PC-3 (cell line): ENCODE measurements at places on chromosomes 16 and 17. TPM values are rescaled to one million over a fixed set of nuclear protein-coding genes. Genes with fewer than 3 reads are reported as not detected.

Gene RBL2
- 13.8 and 14.2 TPM in 2 replicates for total RNA-seq

- no peaks in the 10 kb centered on the region for H3K27me3 ChIP-seq
- DNase-seq: no peak
- peaks cover 7% of the 10 kb centered on the region for H3K36me3 ChIP-seq
- H3K4me3 ChIP-seq: no peak overlapping the region
- H3K27ac ChIP-seq: no peak overlapping the region
- no peaks in the 10 kb centered on the region; the same call in 1 of the 2 replicates for H3K4me1 ChIP-seq
Measured at GRCh38 chr16:4667203-4667963, 26.0 kb upstream of the NUDT16L1 start.

Gene SLC4A1
- total RNA-seq: not detected in 2 replicates

DNA sequence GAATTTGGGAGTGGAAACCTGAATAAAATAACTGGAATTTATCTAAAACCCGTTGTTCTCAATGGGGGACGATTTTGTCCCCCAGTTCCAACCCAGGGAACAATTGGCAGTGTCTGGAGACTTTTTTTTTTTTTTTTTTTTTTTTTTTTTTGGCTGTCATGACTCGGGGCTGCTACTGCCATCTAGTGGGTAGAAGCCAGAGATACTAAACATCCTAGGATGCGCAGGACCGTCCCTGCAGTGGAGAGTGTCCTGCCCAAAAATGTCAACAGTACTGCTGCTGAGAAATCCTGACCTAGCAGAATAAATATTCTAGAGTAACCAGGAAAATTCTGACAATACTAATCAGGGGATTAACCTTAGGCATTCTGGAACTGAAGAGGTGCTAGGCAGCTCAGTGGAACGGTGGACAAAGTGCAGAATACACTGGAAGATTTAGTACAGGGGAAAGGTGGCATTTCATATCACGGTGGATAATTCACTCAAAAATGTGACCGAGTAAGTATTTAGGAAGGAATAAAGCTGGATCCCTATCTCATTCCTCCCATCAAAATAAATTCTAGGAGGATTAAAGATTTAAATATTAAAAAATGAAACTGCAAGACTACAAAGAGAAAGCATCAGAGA lies 107.6 kb downstream of the SPECC1 start:
- H3K36me3 ChIP-seq: no peaks in the 10 kb centered on the region
- no peak overlapping the region for H3K27ac ChIP-seq
- peak; percentile 76 for DNase-seq
- H3K4me3 ChIP-seq: no peak overlapping the region

GRCh38 chr17:55177855-55178217 lies 86.9 kb upstream of the HLF start:
- no peaks in the 10 kb centered on the region for H3K36me3 ChIP-seq
- no peak for DNase-seq
- no peak overlapping the region for H3K27ac ChIP-seq
- no peak overlapping the region for H3K4me3 ChIP-seq
- 0 out of 2 replicates have a peak, but pooled peaks cover 5% of the 10 kb centered on the region for H3K4me1 ChIP-seq

Gene ITGB4
- total RNA-seq: 273 and 362 TPM in 2 replicates

GRCh38 chr17:32695864-32696263 lies 181.1 kb downstream of the MYO1D start:
- no peak for DNase-seq
- H3K4me1 ChIP-seq: peaks cover 5% of the 10 kb centered on the region; the same call in 1 of the 2 replicates

Gene CA7
- not detected in 2 replicates for total RNA-seq

Gene LRRC37A
- 1.1 and 2.4 TPM in 2 replicates for total RNA-seq

Gene EME1
- 20.0 and 28.0 TPM in 2 replicates for total RNA-seq

Gene COPS3
- total RNA-seq: 178 and 205 TPM in 2 replicates

Gene RNU2-1
- not detected in 2 replicates for total RNA-seq

Gene FOXL1
- total RNA-seq: 8.1 and 10.9 TPM in 2 replicates

GRCh38 chr17:29615048-29615385 lies 7.7 kb downstream of the CORO6 start:
- H3K36me3 ChIP-seq: no peaks in the 10 kb centered on the region
- no peak for DNase-seq
- H3K4me1 ChIP-seq: peaks cover 19% of the 10 kb centered on the region
- H3K27me3 ChIP-seq: no peaks in the 10 kb centered on the region

GRCh38 chr17:3590231-3590630 lies 19.0 kb downstream of the TRPV1 start:
- no peak overlapping the region for H3K4me3 ChIP-seq
- no peak overlapping the region for H3K27ac ChIP-seq
- H3K4me1 ChIP-seq: peaks cover 11% of the 10 kb centered on the region

Gene SLC38A8
- not detected in 2 replicates for total RNA-seq

DNA sequence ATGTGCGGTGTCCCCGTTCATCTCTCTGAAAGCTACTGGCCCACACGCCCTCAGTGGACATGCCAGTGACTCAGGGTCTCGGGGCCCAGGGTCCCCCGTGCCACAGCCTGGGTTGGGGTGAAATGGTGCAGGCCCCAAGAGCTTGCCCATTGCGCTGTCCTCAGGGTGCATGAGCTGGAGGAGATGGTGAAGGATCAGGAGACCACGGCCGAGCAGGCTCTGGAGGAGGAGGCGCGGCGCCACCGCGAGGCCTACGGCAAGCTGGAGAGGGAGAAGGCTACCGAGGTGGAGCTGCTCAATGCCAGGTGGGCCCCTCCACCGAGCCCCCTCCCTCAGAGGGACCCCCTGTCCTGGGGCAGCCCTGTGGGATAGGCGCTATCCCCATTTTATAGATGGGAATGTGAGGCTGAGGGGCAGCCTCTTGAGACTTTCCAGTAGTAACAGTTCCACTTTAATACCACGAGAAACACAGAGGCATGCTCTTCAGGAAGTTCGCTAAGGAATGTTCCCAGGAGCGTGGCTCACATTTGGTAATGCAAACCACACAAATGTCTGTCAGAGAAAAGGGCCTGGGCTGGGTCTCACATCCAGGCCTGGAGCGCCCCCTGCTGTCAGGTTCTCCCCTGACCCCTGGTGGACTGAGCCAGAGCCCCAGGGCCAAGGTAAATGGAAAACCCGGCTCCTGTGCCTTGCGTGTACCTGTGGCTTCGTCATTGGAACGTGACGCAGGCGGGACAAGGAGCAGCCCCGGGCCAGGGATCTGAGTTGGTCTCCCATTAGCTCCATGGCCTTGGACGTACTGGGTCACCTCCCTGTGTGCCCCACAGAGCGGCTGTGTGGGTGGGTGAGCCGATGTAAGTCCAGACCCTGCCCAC lies 133.7 kb downstream of the RAB11FIP4 start:
- H3K36me3 ChIP-seq: no peaks in the 10 kb centered on the region
- no peaks in the 10 kb centered on the region for H3K27me3 ChIP-seq
- H3K4me1 ChIP-seq: no peaks in the 10 kb centered on the region; the same call in 1 of the 2 replicates
- no peak overlapping the region for H3K27ac ChIP-seq

Gene XYLT1
- total RNA-seq: not detected in 2 replicates

Gene CDH3
- 102 and 109 TPM in 2 replicates for total RNA-seq

- no peaks in the 10 kb centered on the region for H3K4me1 ChIP-seq
- no peak overlapping the region for H3K4me3 ChIP-seq
- H3K27me3 ChIP-seq: peaks cover 10% of the 10 kb centered on the region
- DNase-seq: no peak
- no peaks in the 10 kb centered on the region for H3K36me3 ChIP-seq
- H3K27ac ChIP-seq: no peak overlapping the region
Measured at GRCh38 chr17:27952366-27952765, 59.2 kb upstream of the LYRM9 start.

DNA sequence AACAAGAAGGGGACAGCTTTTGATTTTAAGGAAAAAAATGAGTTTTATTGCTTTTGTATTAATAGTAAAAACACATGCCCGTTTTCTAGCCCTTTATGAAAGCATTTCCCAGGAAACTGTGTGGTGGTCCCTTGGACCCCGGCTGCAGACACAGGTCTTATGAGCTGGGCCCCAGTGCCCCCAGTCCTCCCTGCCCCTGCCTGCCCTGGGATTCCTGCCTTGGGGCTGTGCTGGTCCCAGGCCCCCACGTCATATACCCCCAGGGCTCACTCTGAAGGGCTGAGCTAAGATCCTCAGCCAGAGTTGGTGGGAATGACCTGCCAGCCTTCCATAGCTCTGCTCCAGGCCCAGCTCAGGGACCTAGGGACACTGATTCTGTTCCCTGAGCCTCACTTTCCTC lies 30.8 kb downstream of the GINS2 start:
- no peak for DNase-seq
- peaks cover 5% of the 10 kb centered on the region; the same call in 1 of the 2 replicates for H3K4me1 ChIP-seq
- H3K36me3 ChIP-seq: peaks cover 10% of the 10 kb centered on the region; the same call in 1 of the 2 replicates
- H3K27ac ChIP-seq: no peak overlapping the region

DNA sequence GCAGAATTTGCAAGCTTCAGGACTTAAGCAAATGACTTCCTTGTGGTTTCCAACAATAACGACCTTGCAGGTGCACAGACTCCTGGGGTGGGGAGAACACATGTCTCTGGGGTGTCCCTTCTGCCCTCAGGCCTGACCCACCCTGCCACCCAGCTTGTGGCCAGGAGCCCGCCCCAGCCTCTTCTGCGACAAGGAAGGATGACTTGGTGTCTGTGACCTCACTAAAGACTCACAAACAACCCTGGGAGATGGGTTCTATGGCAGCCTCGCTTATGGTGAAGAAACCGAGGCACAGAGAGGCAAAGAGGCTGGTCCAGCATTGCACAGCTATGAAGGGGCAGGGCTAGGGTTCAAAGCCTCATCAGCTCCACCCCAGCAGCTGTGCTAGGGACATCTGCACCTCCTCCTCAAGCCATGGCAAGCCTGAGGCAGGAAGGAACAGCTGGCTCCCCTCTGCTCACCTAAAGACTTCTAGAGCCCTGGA lies 2.6 kb downstream of the ATP2A3 start:
- DNase-seq: no peak
- H3K4me3 ChIP-seq: no peak overlapping the region
- H3K27me3 ChIP-seq: no peaks in the 10 kb centered on the region

DNA sequence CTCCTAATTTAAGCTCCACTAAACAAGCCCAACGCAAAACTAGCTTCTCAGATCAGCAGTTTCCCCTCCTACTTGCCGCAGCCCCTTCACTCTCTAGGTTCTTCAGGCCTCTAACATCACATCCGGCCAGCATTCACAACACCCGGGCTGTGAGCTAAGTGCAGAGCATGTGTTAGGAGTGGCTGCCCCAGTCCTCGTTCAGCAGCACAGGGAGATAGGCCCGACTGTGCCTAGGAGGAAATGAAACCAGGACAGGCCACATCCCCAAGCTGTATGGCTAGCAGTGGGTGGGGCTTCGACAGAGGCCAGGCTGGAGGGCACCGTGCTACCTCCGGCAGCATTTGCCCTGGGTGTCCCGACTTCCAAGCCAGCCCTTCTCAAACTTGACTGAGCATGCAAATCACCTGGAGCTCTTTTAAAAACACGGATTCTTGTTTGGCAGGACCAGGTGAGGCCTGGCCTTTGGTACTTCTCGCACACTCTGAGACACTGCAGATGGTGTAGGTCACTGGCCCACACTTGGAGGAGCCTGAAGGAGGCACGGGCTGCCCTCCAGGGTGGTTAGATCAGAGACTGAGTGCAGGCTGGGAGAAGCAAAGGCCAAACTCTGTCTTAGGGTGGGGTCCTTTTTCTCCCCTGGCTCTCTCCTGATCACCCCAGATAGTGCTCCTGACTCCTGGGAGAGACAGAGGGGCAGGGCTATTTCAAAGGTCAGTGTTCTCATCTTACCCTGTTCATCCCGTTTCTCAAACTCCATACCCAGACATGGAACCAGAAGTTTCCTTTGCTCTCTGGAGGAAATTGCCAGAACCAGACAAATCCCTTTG lies 202.0 kb downstream of the C16orf78 start:
- H3K36me3 ChIP-seq: no peaks in the 10 kb centered on the region
- H3K4me1 ChIP-seq: no peaks in the 10 kb centered on the region
- H3K27me3 ChIP-seq: no peaks in the 10 kb centered on the region
- H3K4me3 ChIP-seq: no peak overlapping the region
- no peak for DNase-seq

GRCh38 chr17:55768936-55769624 lies 18.2 kb downstream of the PCTP start:
- H3K27me3 ChIP-seq: no peaks in the 10 kb centered on the region
- no peak overlapping the region for H3K4me3 ChIP-seq
- DNase-seq: no peak
- peak overlapping the region; percentile 54 for H3K27ac ChIP-seq
- H3K4me1 ChIP-seq: peaks cover 15% of the 10 kb centered on the region

- H3K4me1 ChIP-seq: no peaks in the 10 kb centered on the region
- no peak overlapping the region for H3K27ac ChIP-seq
- H3K36me3 ChIP-seq: no peaks in the 10 kb centered on the region
- no peaks in the 10 kb centered on the region for H3K27me3 ChIP-seq
- no peak for DNase-seq
- no peak overlapping the region for H3K4me3 ChIP-seq
Measured at GRCh38 chr16:22711847-22712246, 102.1 kb upstream of the HS3ST2 start.

DNA sequence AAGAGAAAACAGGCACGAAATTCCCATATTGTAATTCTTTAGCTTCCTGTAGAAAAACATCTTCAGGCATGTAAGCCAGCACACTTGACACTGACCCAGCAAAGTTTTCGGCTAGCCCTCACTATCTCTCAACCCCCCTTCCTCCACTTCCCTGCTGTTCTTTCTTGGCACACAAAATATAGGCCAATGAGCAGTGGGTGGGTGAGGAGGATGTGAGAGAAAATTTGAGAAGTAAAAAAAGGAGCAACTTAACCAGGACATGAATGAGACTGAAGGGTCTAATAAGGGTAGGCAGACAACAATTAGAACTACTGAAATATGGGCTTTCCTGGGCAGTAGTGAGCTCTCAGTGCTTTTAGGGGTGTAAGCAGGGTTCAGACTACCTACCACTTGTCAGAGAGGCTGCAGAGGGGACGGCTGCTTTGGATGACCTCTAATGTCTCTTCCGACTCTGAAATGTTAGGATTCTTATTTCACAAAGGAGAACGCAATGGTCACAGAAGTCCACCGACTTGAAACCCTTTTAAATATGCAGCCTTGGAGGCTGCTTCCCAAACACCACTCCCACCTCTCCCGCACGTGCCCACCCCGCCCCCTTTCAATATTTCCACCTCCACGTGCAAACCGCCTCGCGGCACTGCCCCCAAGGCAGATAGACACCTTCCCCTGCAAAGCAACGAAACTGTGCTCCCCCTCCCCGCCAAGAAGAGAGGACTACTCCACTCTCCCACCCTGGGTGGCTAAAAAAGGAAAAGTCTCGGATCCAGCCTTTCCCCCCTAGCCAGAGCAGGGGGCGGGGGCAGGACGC lies 889 bp downstream of the MBTD1 start:
- peak overlapping the region; percentile 89 for H3K4me3 ChIP-seq
- peaks cover 32% of the 10 kb centered on the region; the same call in 1 of the 2 replicates for H3K36me3 ChIP-seq
- H3K27me3 ChIP-seq: no peaks in the 10 kb centered on the region
- H3K27ac ChIP-seq: peak overlapping the region; percentile 91

DNA sequence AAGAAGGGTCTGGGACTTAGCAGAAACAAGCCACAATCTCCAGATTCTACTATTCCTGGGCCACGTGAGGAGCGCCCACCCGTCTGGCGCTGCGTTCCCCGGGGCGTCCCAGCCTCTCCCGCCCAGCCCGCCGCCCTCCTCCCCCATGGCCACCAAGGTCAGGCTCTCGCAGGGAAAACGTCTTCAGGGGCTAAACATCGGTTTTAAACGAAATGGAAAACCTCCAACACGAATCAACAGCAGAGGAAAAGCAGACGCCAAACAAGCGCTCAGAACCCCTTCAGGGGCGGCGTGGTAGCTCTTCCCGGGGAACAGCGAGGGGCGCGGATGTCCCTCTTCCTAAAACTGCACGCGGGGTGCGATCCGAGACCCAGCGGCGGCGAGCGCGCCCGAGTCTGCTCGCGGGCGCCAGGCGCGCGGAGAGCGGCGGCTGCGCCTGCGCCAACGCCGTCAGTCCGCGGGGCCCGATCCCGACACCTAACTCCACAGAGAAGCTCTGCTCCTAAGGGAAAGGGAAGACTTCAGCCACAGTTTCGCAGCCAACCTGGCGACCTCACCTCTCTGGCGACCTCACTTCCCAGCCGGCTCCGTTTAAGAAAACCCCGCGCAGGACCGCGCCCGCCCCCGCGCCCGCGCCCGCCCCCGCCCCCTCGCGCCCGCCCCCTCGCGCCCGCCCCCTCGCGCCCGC lies 505 bp upstream of the COG1 start:
- H3K27ac ChIP-seq: peak overlapping the region; percentile 83
- peak; percentile 77 for DNase-seq
- peaks cover 9% of the 10 kb centered on the region for H3K36me3 ChIP-seq
- H3K27me3 ChIP-seq: no peaks in the 10 kb centered on the region
- H3K4me3 ChIP-seq: peak overlapping the region; percentile 82
- peaks cover 17% of the 10 kb centered on the region for H3K4me1 ChIP-seq
